ENCODE measurements at places on chromosomes 12 and 14. TPM values are rescaled to one million over a fixed set of nuclear protein-coding genes. Genes with fewer than 3 reads are reported as not detected.

Gene IFT81
- total RNA-seq: 1.5 TPM

Gene ETFBKMT
- total RNA-seq: 1.0 TPM

Gene ADGRD1
- not detected for total RNA-seq

Gene ATP23
- 19.3 TPM for total RNA-seq

Gene VRTN
- total RNA-seq: not detected

Gene ABHD12B
- total RNA-seq: not detected

Gene KCNJ8
- total RNA-seq: not detected

Gene ARHGAP9
- 243 TPM for total RNA-seq

Gene DHH
- total RNA-seq: 0.16 TPM

Gene PACS2
- total RNA-seq: 38.5 TPM

Gene OR4Q2
- not detected for total RNA-seq

DNA sequence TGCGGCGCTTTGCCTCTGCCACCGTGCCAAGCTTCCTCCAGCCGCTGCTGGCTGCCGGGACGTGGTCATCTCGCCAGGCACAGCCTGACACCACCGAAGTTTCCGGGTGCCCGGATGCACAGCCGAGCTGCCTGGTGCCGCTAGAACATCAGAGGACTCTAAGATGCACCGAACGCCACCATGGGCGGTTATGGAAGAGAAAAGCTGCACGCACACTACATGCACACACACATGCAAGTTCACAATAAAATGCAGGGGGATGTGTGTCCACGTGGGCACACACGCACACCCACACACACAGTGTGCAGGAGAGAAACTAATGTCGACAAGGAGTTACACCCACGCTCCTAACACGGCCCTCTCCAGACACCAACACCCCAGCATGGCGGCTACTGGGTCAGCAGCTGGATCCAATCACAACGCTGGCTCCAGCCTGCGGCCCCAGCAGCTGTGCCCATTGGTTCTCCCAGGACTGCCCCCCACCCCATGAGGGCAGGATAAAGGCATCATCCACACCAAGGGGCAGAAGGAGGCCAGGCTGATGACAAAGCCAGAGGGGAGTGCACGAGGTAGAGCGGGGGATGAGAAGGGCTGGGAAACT is 82.7 kb downstream of the BCL11B start:
- DNase-seq: peak; percentile 80
- H3K4me3 ChIP-seq: peak overlapping the region; percentile 82
- H3K27me3 ChIP-seq: no peaks in the 10 kb centered on the region
- H3K36me3 ChIP-seq: peaks cover 63% of the 10 kb centered on the region
- H3K27ac ChIP-seq: peak overlapping the region; percentile 96

DNA sequence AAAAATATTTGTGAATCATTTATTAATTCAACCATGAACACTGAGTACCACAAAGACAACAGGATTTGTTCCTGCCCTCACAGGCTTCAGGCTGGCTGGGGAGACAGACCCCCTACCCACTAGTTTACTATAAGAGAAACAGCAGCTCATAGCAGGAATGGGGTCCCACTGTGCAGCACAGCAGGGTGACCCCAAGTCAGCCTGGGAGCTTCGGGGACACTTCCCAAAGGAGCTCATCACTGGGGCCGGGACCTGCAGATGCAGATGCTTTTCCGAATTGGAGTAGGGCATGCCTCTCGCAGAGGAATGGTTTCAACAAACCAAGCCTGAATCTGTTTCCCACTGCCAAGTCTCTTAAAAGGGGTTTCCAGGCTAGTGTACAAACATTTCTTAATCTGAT is 176.2 kb upstream of the PWP1 start:
- H3K36me3 ChIP-seq: no peaks in the 10 kb centered on the region
- no peaks in the 10 kb centered on the region for H3K27me3 ChIP-seq
- H3K4me3 ChIP-seq: no peak overlapping the region
- no peak for DNase-seq
- no peaks in the 10 kb centered on the region for H3K4me1 ChIP-seq
- no peak overlapping the region for H3K27ac ChIP-seq

GRCh38 chr14:23009939-23010726 is at the start of gene C14orf93:
TSS of gene C14orf93 (minus strand) at chr14:23010143. CDS start at chr14:22999023, 11,120 bp downstream.
- H3K27ac ChIP-seq: peak within 1 kb of the TSS; percentile 92
- H3K27me3 ChIP-seq: no peaks in the 10 kb centered on the region
- peaks cover 48% of the 10 kb centered on the region for H3K4me1 ChIP-seq
- H3K36me3 ChIP-seq: peaks cover 5% of the 10 kb centered on the region
- peak; percentile 88 for DNase-seq

GRCh38 chr14:95935228-95935822 is 58.7 kb downstream of the TUNAR start:
- no peak overlapping the region for H3K27ac ChIP-seq
- H3K4me3 ChIP-seq: no peak overlapping the region
- no peaks in the 10 kb centered on the region for H3K27me3 ChIP-seq
- no peaks in the 10 kb centered on the region for H3K36me3 ChIP-seq

- H3K27ac ChIP-seq: no peak overlapping the region
- H3K36me3 ChIP-seq: peaks cover 8% of the 10 kb centered on the region
- H3K4me3 ChIP-seq: no peak overlapping the region
- peaks cover 25% of the 10 kb centered on the region for H3K4me1 ChIP-seq
Observed at GRCh38 chr12:27637524-27637923, 58.7 kb upstream of the REP15 start.

GRCh38 chr14:104980611-104981531 is 2.7 kb upstream of the AHNAK2 start:
- no peak for DNase-seq
- H3K27ac ChIP-seq: no peak overlapping the region
- H3K4me3 ChIP-seq: no peak overlapping the region
- peaks cover 16% of the 10 kb centered on the region for H3K4me1 ChIP-seq
- H3K36me3 ChIP-seq: no peaks in the 10 kb centered on the region
- peaks cover 30% of the 10 kb centered on the region for H3K27me3 ChIP-seq

DNA sequence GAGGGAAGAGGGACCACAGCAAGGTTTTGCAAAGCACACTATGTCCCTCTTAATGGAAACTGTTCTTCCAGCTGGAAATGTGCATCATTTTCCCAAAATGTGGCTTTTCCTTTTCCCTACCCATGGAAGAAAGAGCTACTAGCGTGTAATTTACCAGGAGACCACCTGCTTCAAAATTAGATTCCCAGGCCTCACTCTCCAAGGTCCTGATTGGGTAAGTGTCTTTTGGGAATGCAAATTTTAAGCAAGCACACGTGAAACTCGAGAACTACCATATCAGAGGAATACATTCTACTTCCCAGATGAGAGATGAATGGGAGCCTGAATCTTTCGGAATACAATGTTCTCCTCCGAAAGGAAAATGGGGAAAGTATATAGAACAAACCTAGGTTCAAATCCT is 201.6 kb upstream of the NOS1 start:
- no peaks in the 10 kb centered on the region for H3K4me1 ChIP-seq
- no peak overlapping the region for H3K27ac ChIP-seq
- H3K4me3 ChIP-seq: no peak overlapping the region
- DNase-seq: no peak
- no peaks in the 10 kb centered on the region for H3K27me3 ChIP-seq

- H3K4me1 ChIP-seq: peaks cover 24% of the 10 kb centered on the region
- DNase-seq: no peak
- peaks cover 12% of the 10 kb centered on the region for H3K36me3 ChIP-seq
- no peaks in the 10 kb centered on the region for H3K27me3 ChIP-seq
- H3K4me3 ChIP-seq: no peak overlapping the region
- no peak overlapping the region for H3K27ac ChIP-seq
Observed at GRCh38 chr14:55589171-55589570, 9.2 kb downstream of the KTN1 start.

DNA sequence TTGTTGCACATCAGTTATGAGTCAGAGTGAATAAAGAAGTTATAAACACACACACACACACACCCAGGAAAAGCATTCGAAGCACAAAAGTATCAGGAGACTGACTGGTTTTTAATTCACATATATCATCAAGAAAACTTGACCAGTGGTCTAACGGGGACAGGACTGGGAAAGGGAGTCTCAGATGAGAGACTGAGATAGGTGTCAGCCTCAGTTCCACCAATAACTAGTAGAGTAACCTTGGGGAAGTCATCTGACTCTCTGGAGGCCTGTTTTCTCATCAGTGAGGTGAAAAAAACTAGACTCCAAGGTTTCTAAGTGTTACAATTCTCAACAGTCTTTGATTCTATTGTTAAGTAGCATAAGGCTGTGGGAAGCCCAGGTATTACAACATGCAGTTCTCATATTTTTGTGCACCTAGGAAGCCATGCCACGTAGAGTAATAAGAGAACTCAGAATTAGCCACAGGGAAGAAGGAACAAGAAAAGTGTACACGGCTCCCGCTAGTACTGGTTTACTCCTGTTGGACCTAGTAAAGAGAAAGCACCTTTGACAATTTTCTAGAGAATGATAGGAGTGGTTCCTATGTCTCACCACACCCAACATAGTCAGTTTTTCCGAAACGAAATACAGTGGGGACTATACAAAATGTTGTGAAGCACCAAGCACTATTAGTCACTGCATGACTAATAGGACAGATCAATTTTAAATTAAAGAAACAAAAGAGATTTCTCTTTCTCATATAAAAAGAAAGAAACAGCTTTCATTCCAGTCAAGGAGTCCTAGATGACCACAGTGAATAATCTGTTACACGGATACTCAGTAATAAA is 5.0 kb downstream of the PPTC7 start:
- peaks cover 43% of the 10 kb centered on the region for H3K36me3 ChIP-seq
- no peaks in the 10 kb centered on the region for H3K27me3 ChIP-seq
- DNase-seq: peak; percentile 53
- H3K4me3 ChIP-seq: peak overlapping the region; percentile 50

- no peak overlapping the region for H3K27ac ChIP-seq
- H3K27me3 ChIP-seq: peaks cover 49% of the 10 kb centered on the region
- H3K36me3 ChIP-seq: no peaks in the 10 kb centered on the region
- DNase-seq: no peak
Observed at GRCh38 chr14:22685467-22685866, 41.3 kb upstream of the OR6J1 start.

DNA sequence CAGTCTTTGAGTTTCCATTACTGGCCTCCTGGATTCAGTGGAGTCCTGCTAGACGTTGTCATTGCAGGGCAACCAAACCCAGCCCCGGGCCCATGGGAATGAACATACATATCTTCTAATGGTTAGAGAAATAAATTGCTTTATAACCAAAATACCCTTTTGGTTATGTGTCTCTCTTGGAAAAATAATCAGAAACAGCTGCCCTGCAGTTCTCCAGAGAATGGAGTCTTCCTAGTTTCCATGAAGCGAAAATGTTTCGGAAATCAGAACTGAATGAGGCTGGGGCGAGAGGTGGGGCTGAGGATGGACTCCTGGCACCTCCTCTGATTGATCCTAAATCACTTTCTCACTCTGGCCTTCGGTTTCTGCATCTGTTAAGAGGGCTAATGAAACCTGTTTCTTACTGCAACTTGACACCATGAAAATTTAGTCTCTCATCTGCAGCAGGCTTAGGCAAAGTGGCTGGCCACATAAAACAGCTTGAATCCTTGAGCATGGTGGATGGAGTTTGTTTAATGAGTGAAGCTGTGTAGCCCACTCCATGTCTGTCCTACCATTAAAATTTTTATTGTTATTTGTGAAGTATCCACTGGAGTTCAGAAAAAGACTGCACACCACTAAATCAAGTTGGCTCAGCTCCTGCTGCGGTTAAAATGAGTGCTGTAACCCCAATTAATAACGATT is 198.9 kb downstream of the CACNA1C start:
- H3K4me3 ChIP-seq: no peak overlapping the region
- no peaks in the 10 kb centered on the region for H3K4me1 ChIP-seq
- H3K36me3 ChIP-seq: no peaks in the 10 kb centered on the region
- H3K27me3 ChIP-seq: no peaks in the 10 kb centered on the region
- no peak overlapping the region for H3K27ac ChIP-seq

- H3K36me3 ChIP-seq: peaks cover 3% of the 10 kb centered on the region
- peak overlapping the region; percentile 97 for H3K27ac ChIP-seq
- H3K4me3 ChIP-seq: peak overlapping the region; percentile 61
- H3K27me3 ChIP-seq: no peaks in the 10 kb centered on the region
- peaks cover 25% of the 10 kb centered on the region for H3K4me1 ChIP-seq
- DNase-seq: no peak
Observed at GRCh38 chr12:75943730-75944096, 87.9 kb downstream of the PHLDA1 start.

DNA sequence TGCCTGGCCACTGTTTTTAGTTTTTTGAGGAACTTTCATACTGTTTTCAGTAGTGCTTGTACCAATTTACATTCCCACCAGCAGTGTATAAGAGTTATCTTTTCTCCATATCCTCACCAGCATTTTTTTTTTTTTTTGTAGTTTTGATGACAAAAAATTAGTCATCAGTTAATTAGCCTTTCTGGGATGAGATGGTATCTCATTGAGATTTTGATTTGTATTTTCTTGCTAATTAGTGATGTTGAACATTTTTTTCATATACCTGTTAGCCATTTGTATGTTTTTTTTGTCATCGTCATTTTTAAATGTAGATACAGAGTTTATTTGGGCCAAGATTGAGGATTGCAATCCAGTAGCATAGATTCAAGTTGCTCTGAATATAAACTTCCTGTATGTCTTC is 19.3 kb downstream of the TBC1D15 start:
- H3K36me3 ChIP-seq: peaks cover 74% of the 10 kb centered on the region
- DNase-seq: no peak
- H3K4me1 ChIP-seq: no peaks in the 10 kb centered on the region
- H3K27ac ChIP-seq: no peak overlapping the region
- H3K27me3 ChIP-seq: no peaks in the 10 kb centered on the region

DNA sequence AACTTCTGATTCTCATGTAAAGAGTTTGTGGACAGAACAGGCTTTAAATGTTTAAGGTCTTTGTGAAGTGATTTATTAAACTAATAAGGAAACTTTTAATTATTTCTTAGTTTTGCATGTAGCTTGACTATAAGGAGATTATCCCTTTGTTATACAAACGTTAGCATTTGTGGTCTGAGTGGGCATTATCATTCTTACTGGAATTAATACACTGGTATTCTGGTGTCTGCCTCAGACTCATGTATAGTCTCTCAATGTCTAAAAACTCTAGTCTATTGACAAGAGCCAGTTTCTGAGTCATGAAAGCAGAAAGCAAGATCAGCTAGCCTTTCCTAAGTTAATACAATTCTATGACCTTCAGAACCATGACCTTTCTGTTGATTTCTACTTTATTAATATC is 51.3 kb downstream of the SOX5 start:
- H3K36me3 ChIP-seq: no peaks in the 10 kb centered on the region
- H3K4me3 ChIP-seq: no peak overlapping the region
- no peak overlapping the region for H3K27ac ChIP-seq
- no peaks in the 10 kb centered on the region for H3K27me3 ChIP-seq
- H3K4me1 ChIP-seq: no peaks in the 10 kb centered on the region
- DNase-seq: no peak

- H3K4me1 ChIP-seq: peaks cover 54% of the 10 kb centered on the region
- no peak overlapping the region for H3K4me3 ChIP-seq
- peak overlapping the region; percentile 8 for H3K27ac ChIP-seq
- no peaks in the 10 kb centered on the region for H3K27me3 ChIP-seq
Observed at GRCh38 chr12:56029666-56030293, 8.9 kb downstream of the IKZF4 start.

GRCh38 chr12:92496790-92497189 is 206.0 kb upstream of the PLEKHG7 start:
- no peak overlapping the region for H3K27ac ChIP-seq
- H3K36me3 ChIP-seq: peaks cover 8% of the 10 kb centered on the region
- H3K4me1 ChIP-seq: peaks cover 12% of the 10 kb centered on the region
- H3K27me3 ChIP-seq: no peaks in the 10 kb centered on the region

- no peak overlapping the region for H3K4me3 ChIP-seq
- H3K36me3 ChIP-seq: peaks cover 37% of the 10 kb centered on the region
- peak; percentile 35 for DNase-seq
- no peak overlapping the region for H3K27ac ChIP-seq
- no peaks in the 10 kb centered on the region for H3K27me3 ChIP-seq
Observed at GRCh38 chr14:45201905-45202304, 51.1 kb downstream of the MIS18BP1 start.

Measured in activated CD8-positive, alpha-beta T cell treated with anti-CD3 and anti-CD28 coated beads, Interleukin-2, amount 10 ng/mL, durations not matched to agents 7 days and 5 days (primary cell).